ENCODE measurements at places on chromosomes 7 and 10.
A peak's percentile ranks its signal among the peaks of the same experiment; 100 is the strongest.

GRCh38 chr7:30717181-30717580 is 34.8 kb upstream of the INMT start:
- DNase-seq = no peak

DNA sequence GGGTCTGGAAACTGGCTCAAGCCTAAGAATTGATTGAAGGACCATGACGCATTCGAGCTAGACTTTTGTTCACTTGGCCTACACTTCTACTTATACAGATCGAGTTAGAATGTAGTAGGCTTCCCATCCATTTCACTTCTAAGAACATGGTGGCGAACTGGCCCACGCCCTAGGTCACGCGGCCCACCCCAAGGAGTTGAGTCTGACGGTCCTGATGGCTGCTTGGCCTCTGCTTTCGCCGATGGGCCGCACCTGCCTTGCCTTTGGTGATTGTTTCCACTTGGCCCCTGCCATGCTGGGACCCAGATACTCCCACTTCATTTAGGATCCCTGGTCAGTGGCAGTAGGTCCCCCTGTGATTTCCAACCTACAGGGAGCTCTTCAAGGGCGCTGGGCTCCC is 153.6 kb downstream of the PRKAG2 start:
- DNase-seq = no peak

- DNase-seq = no peak
These were observed 8.0 kb downstream of the DLX5 start for GRCh38 chr7:97016381-97017191.

GRCh38 chr10:48516911-48517310 is 88.0 kb downstream of the ARHGAP22 start:
- DNase-seq = no peak

- peak; percentile 37 for DNase-seq
These were observed 120.1 kb downstream of the PTPN20 start for GRCh38 chr10:47031211-47031900.

DNA sequence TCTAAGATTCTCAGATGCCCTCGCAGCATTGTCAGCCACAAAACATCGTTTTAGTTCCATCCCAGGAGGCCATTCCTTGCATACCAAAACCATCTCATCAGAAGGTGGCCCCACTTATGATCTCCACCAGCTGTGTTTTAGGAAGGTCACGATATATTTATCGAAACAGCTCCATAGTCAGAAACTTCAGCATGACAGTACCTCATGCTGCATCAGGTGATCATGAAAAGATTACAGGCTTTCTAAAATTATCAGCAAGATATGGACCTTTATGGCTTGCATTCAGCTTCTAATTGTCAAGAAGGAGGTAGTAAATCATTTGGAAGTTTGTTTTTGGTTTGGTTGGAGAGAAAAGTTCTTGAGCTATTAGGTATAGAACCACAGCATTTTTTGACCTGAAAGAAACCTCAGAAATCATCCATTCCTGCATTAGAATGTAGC is 20.0 kb downstream of the JAZF1 start:
- DNase-seq = no peak

DNA sequence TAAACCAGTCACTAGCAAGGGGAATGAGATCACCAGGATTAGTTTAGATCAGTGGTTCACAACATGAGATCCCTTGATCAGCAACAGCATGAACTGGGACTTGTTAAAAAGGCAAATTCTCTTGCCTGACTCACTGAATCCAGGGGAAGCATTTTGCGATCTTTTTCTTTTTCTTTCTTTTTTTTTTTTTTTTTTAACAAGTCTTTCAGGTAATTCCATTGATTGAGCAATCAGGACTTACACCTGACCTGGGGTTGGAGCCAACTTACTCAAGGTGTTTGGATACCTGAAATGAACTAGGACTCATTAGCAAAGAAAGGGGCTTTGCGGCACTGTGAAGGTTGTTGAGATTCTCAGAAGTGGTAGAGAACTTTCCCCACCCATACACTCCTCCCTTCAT is 47.1 kb upstream of the PRR15 start:
- DNase-seq = no peak

DNA sequence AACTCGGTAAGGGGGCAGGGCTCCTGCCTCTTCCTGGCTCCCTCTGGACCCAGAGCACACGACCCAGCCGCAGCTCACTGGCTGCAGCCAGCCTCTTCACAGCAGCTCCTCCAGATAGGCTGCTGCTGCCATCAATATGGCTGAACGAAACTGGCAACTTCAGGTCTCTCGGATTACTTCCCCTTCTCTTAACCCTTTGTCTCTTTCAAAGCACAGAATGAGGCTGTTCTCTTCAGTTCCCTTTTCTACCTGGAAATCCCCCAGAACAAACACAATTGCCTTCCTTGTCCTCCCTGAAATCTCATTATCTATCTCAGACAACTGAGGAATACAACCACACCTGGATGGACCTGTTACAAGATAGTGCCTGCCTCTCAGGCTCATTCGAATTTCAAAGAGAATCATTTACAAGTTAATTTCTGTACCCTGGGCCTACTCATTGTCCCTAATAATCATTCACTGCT is 193.4 kb upstream of the MBL2 start:
- DNase-seq = no peak

- no peak for DNase-seq
These were observed 283.9 kb downstream of the PLXDC2 start for GRCh38 chr10:20100171-20100570.

DNA sequence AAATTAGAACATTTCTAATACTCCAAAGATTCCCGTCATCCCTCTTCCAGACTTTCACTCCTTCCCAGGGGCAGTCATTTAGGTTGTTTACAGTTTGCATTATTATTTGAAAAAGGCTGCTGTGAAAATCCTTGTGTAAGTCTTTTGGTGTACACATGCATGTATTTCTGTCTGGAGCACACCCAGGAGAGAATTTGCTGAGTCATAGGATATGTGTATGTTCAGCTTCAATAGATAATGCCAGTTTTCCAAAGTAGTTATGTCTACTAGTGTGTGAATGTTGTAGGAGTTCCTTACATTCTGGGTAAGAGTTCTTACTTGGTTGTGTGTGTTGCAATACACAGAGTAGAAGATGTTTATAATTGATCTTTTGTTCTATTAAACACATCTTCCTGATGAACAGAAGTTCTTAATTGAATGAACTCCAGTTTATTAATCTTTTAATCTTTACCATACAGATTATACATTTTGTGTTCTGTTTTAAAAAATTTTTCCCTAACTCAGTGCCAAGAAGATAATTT is 25.3 kb downstream of the CROT start:
- DNase-seq = no peak

- peak; percentile 55 for DNase-seq
These were observed 220.3 kb downstream of the PHTF2 start for GRCh38 chr7:78018641-78019446.

GRCh38 chr10:27638071-27638750 is 107.4 kb downstream of the MKX start:
- DNase-seq = no peak
